Activated CD4-positive, alpha-beta T cell treated with anti-CD3 and anti-CD28 coated beads for 1 hour (primary cell): ENCODE measurements at places on chromosomes 3 and 15.

DNA sequence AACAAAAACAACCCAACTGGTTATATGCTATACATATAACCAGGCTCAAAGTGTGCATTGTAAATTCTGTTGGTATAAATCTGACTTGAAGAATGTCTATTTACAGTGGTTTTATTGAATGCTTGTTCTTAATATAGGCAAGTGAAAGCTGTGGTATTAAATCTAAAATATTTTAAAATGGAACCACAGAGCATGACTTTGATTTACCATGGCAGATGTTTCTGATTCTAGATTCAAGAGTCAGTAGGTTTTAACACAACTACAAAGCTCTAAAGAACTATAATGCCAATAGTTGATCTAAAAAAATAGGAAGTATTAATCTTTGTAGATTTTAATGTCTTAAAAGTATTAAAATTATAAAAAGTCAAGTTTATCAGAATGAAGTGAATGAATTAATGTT is 141.9 kb upstream of the PLSCR5 start:
- no peak for DNase-seq

GRCh38 chr3:123111640-123112039 is 44.8 kb downstream of the PDIA5 start:
- DNase-seq = no peak

GRCh38 chr3:47342151-47342550 is 38.7 kb upstream of the PTPN23 start:
- no peak for DNase-seq

DNA sequence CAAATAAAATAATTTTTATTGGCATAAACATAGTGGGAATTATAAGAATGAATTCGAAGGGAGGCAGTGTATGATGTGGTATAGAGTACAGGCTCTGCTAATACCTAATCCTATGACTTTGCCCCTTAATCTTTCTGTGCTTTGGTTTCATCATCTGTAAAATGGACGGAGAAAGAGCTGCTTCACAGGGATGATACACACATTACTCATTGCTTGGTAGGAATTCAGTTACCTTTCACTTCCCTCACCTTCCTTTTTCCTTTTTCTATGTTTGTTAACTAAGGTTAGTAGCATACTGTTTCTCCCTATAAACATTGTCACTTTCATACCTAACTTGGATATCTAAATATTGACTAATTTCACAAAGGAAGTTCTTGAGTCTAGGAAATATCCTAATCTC is 36.2 kb downstream of the LEKR1 start:
- DNase-seq = no peak

DNA sequence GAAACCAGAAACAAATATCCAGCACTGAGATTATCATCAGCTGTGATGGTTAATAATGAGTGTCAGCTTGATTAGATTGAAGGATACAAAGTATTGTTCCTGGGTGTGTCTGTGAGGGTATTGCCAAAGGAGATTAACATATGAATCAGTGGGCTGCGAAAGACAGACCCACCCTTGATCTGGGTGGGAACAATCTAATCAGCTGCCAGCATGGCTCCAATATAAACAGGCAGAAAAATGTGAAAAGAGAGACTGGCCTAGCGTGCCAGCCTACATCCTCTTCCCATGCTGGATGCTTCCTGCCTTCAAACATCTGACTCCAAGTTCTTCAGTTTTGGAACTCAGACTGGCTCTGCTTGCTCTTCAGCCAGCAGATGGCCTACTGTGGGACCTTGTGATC is 869.5 kb downstream of the SI start:
- DNase-seq = no peak
